ENCODE measurements at places on chromosomes 7 and 10. TPM values are rescaled to one million over a fixed set of nuclear protein-coding genes. Genes with fewer than 3 reads are reported as not detected.

Gene SHTN1
- total RNA-seq = 12.5 TPM

Gene ADAM22
- 1.1 TPM for total RNA-seq

GRCh38 chr7:100818825-100819224 is 8.5 kb downstream of the EPHB4 start:
- no peak for DNase-seq
- H3K4me3 ChIP-seq = no peak overlapping the region
- no peaks in the 10 kb centered on the region for H3K4me1 ChIP-seq
- H3K27me3 ChIP-seq = no peaks in the 10 kb centered on the region
- no peak overlapping the region for H3K27ac ChIP-seq

Gene ASIC3
- not detected for total RNA-seq

GRCh38 chr7:117130262-117130661 is 177.0 kb downstream of the ST7 start:
- no peak overlapping the region for H3K27ac ChIP-seq
- H3K4me3 ChIP-seq = no peak overlapping the region
- no peak for DNase-seq
- no peaks in the 10 kb centered on the region for H3K27me3 ChIP-seq

Measured in esophagus squamous epithelium (tissue), 5 donors.